Suppressor macrophage treated with lipopolysaccharide for 1 hour (primary cell): ENCODE measurements at places on chromosomes 7 and 10.
A peak's percentile ranks its signal among the peaks of the same experiment; 100 is the strongest.

DNA sequence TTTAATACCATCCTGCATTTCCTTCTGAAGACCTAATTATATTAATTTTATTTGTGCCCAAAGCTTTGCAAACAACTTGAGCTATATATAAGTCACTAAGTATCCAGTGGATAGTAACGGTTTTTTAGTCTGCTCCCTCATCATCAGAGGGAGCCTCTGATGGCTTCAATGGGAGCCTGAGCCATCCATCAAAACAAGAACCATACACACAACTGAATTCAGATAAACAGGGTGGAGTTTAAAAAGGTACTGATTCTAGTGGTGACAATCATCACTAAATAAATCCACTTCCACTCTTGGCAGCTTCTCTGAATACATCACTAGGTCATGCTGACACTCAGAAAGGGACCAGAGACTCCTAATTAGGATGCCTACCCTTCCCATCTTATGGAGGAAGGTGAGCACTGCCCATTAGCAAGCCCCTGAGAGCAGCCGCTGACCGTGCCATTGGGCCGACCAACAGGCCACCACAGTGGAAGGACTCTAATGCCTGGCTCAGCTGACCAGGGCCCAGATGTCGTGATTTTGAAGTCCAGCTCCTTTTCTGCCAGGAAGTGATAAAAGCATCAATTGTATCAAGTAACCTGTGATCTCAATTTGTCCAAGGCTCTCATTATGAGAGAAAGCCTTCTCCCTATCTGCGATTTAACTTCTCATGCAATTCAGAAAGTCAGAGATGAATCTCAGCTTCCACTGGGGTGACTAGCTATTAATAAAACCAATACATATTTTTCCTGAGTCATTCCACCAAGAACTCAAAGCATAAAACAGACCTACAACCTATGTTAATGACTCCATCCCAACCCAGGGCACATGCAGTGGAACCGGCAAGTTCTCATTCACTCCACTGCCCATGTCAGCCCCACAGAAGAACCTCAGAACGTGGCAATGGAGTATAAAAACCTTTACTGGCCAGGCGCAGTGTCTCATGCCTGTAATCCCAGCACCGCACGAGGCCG, 13.1 kb downstream of the VOPP1 start:
- no peak for DNase-seq

GRCh38 chr10:132336919-132337407, 5.0 kb downstream of the LRRC27 start:
- peak; percentile 50 for DNase-seq

DNA sequence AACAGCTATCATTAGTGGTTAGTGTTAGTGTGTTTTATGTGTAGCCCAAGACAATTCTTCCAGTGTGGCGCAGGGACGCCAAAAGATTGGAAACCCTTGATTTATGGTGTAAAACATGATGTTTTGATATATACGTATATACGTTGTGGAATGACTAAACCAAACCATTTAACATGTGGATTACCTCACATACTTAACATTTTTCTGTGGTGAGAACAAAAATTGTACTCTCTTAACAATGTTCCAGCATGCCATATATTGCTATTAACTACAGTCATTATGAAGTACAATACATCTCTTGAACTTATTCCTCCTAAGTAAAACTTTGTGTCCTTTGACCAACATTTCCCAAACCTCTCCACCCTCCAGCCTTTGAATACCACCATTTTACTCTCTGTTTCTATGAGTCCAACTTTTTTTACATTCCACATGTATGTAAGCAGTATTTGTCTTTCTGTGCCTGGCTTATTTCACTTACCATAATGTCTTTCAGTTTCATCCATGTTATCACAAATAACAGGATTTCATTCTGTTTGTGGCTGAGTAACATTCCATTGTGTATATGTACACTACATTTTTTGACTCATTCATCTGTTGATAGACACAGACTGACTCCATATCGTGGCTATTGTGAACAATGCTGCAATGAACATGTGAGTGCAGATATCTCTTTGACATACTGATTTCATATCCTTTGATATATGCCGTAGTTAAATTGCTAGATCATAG, 42.2 kb upstream of the MAGI2 start:
- DNase-seq, result no peak

GRCh38 chr7:130951303-130951975, 217.4 kb upstream of the KLF14 start:
- no peak for DNase-seq

DNA sequence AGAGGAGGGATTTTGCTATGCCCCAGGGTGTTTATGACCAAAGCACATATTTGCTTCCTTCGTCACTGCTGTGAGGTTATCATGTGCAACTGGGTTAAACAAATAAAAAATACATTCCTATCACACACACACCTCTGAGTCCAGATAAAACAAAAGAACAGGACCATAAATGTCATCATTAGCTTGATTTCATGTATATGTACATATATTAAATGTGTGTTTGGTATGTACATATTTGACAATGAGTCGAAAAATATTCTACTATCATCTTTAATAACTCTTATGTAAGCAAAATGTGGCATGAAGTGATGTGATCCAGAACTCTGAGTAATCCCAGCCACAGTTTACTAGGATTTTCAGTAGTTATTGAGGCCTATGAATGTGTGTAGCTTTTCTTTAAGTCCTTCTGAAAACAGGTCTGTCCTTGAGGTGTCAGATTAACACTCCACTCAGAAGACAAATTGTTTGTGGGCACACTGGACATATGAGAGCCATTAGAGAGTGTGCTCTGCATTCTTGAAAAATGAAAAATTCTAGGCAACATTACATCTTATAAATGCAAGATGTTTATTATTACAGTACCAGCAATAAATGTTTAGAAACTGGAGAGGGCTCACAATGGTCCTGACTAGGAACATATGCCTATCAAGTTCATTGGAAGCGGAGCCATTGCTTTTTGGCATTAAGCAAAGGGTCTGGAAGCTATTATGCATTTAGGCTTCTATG, 335.1 kb upstream of the SEMA3A start:
- DNase-seq, result no peak

DNA sequence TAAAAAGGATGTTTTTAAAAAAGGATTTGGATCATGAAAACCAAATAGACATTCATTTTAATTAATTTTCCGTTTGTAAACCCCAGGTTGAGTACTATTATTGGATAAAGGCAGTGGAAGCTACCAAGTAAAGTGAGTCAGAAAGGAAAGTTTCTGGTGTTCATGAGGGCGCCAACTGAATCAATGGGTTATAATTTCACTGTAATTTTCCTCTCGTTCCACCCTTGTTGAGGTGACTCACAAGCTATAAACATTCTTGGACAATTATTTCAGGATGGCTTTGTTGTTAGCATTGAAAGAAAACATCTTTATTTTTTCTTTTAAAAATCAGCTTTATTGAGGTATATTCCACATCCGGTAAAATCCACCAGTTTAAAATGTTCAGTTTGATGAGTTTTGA, 5.1 kb upstream of the FAM133B start:
- no peak for DNase-seq

DNA sequence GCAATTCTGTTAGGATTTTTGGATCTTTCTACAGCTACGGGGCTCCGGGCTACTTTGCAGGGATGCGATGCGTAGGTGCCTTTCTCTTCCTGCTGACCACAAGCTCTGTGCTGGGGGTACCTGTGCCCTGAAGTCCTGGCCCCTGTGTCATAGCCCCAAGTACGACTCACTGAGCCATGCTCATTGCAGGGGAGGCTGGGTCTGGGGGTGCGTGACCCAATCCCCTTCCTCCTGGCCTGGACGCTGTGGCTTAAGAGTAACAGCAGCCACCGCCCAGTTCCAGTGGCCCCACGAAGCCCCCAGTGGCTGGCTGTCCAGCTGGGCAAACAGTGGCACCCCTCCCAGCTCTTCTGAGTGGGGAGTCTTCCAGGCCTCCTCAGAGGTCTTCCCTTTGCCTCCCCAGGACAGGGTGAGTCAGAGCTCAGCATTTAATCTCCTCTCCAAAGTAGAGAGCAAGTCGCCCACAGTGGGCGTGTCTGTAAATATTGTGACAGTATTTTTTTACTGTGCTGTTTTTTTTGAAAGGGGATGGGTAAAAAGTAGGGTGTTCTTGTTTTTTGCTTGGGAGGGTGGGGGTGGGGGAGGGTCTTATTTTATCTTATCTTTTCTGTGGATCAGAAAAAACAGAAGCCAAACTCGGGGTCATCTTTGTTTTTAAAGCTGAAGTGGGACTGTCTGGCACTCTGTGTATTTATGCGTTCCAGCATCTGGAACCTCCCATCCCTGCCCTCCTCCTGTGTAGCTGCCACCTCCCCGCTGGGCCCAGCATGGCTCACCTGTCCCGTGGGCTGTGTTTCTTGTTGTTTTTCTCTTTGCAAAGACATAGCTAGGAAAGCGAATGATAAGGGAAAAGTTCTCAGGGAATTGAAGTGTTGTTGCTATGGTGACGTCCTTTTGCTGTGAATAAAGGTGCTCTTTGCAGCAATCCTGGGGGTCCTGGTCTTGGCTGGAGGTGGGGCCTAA, 8.2 kb downstream of the LFNG start:
- DNase-seq, result peak; percentile 92
